ENCODE measurements at places on chromosomes 2 and 18.

DNA sequence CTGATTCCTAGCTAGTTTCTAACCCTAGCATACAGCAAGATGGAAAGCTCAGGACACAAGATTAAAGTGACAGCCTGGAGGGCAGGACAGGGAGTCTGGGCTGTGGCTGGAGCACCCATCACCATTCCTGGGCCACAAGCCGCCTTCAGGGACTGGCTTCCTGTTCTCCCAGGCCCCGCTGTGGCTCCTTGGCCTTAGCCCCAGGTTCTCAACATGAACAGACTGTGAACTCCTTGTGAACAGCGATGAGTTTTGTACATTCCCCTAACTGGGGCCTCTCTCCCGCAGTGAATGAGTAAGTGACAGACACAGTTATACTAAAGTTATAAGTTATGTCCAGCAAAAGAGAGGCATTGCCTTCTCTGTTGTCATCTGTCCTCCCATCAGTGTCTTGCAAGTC, 35.9 kb upstream of the SLC14A1 start:
- DNase-seq: no peak

DNA sequence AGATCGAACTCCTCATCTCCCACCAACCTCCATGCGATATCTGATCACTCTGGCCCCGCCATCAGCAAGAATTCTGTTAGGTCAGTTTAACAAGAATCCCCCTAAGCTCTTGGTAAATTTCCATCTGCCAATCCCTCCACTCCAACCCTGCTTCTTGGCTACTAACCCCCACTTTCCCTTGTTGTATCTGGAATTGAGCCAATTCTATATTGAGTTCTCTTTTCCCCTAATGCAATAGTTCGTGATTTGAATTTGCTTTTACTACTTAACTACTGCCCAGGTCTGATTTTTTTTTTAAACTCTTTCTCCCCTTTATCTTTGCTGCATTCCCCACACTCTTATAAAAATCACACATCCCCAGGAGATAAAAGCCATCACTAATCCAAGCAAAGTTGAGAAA, 159.3 kb upstream of the STK17B start:
- DNase-seq: no peak

GRCh38 chr2:41930807-41931566, 116.8 kb upstream of the PKDCC start:
- no peak for DNase-seq

GRCh38 chr2:181847198-181847556, 44.4 kb upstream of the ITPRID2 start:
- no peak for DNase-seq

GRCh38 chr18:45014047-45014501, 333.4 kb downstream of the SETBP1 start:
- no peak for DNase-seq

Data from activated CD4-positive, alpha-beta T cell treated with anti-CD3 and anti-CD28 coated beads for 24 hours (primary cell).